ENCODE measurements at places on chromosomes 13 and 19. TPM values are rescaled to one million over a fixed set of nuclear protein-coding genes. Genes with fewer than 3 reads are reported as not detected.

GRCh38 chr19:7247155-7247554 lies 47.1 kb downstream of the INSR start:
- no peak for DNase-seq

GRCh38 chr19:1608359-1609102 lies 3.3 kb upstream of the UQCR11 start:
- DNase-seq = no peak

DNA sequence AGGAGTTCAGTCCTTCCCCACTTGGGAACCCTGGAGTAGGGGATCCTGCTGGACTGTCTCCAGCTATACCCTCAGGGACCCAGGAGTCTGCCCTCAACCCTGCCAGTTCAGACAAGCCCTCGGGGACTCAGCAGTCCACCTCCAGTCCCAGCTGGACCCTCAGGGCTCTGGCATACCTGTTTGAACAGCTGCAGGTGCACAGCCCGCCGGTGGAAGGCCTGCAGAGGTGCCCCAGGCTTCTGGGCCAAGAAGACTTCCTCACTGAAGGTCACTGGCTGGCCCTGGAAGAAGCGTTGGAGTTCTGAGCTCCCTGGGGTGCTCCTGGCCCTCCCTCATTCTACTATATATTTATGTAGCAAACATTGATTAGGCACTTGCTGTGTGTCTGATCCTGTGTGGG lies 8.6 kb downstream of the CRB3 start:
- no peak for DNase-seq

DNA sequence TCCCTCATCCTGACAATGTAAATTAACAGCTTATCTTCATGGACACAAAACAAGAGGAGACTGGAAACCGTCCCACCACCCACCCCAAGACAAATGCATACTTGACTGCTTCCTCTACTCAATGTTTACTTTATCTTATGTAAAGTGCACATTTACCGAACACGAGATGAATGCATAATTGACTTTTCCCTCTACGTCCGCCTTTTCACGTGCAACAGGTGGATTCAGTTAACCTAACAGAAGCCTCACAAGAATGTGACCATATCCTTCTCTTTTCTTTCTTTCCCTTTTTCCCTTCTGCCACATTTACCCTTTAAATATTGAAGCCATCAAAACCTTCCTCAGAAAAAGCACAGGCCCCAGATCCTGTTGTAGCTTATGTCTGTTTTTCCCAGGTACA lies 468.0 kb downstream of the UQCRFS1 start:
- no peak for DNase-seq

DNA sequence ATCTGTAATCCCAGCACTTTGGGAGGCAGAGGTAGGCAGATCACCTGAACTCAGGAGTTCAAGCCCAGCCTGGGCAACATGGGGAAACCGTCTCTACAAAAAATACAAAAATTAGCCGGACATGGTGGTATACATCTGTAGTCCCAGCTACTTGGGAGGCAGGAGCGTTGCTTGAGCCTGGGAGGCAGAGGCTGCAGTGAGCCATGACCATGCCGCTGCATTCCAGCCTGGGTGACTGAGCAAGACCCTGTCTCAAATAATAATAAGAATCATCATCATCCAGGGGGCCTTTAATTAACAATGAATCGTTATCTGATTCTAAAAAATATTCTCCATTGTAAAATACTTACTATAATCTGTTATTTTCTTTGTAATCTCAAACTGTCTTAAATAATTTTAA lies 283.4 kb downstream of the DACH1 start:
- DNase-seq = no peak

DNA sequence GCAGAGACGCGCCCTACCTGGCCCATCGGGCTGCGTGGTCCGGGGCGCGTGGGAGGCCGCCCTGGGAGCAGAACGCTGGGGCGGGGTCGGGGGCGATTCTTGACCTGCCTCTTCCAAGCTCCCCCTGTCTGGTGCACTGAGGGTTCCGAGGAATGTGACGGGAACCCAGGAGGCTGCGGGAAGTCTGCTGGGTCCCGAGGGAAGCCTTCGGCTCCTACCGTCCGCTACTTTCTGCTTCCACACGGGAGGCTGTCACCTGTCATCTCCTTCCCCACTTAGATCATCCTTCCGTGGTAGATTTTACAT lies 781 bp upstream of the SPRYD7 start:
- DNase-seq = no peak

GRCh38 chr13:72295153-72295552 lies 428.1 kb upstream of the DACH1 start:
- no peak for DNase-seq

DNA sequence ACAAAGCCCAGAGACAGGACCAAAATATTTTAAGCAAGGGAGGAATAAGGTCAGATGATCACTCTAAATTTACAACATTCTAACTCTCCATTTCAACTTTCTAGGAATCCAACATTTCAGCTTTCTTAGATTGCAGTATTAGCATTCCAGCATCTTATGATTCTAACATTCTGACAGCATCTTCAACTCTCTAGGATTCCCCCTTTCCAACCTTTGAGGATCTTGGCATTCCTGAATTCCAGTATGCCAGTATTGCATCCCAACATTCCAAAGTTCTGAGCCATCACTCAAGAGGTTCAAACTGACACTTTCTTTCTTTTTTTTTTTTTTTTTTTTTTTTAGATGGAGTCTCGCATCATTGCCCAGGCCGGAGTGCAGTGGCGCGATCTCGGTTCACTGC lies 13.8 kb downstream of the TGFB1 start:
- no peak for DNase-seq

DNA sequence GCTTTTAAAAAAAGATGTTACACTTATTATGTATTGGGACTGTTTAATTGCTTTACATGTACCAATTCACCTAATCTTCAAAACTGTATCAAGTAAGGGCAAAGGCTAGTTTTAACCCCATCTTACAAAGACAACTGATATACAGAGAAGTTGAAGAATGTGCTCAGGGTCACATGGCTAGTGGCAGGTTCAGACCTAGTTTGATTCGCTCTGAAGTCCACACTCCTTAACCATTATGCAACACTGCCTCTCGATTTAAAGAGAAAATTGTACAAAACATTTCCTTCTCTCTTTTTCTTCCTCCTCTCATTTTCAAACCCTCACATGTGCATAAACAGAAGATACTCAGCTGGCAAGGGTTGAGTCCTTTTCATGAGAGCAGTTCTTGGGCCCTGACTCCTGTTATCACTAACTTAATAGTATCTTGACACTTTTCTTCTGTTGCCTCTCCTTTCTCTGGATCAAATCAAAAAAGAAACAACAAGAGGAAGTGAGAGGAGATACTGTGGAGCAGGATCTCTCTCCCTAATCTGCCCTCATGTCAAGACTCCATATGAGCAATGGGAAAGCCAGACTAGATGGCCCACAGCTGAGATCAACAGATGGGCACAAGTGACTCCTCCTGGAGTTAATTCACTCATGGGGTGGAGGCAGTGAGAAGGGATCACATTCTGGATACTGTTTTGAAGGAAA lies 19.0 kb upstream of the N4BP2L1 start:
- no peak for DNase-seq

- DNase-seq = no peak
Measured at GRCh38 chr19:14979476-14980255, at the start of gene SLC1A6. Gene SLC1A6 (minus strand): TSS chr19:14979864. CDS start chr19:14972910, 6,954 bp downstream.

- DNase-seq = no peak
Measured at GRCh38 chr13:50993371-50993770, 83.8 kb downstream of the RNASEH2B start.

DNA sequence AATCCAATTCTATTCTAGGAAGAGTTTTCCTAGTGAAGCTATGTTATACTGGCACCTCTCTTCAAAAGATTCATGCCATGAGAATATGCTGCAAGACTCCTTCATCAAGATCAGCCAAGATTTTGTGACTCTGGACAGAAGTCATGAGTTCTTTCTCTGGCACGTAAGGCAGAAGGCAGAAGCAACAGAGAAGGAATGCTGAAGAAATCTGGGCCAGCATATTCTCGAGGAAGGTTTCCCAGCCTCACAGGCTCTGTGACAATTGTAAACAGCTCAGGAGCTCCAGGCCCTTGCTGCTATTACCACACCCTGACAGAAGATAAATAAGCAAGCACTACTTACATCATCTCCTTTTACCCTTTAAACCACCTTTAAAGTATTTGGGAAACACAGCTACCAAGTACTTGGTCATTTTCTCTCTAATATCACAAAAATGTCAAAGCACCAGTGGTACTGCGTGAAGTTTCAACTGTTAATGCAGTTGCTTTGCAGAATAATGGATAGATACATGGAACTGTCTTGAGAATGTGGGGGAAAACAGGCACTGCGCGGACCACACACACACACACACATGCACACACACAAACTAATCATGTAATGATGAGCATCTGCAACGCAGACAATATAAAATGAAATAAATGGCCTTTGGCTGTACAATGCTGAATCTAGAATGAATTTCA lies 55.4 kb downstream of the INTS6 start:
- peak; percentile 53 for DNase-seq

DNA sequence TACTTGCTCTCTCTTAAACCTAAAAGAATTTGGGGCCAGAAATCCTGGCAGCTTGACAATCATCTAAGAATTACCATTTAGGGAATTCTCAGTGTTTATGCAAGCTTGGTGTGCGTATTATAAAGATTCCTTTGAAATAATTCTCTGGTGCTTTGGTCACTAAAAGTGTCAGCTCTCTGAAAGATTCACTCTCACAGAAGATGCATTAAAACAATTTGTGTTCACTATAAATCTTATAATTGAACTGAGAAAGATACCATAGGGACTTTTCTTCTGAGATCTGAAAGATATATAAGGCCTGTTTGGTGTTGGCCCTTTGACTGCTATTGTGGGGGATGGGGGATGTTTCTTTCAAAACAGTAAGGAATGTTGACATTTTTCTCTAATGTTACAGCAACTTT lies 27.3 kb downstream of the EPSTI1 start:
- DNase-seq = no peak

DNA sequence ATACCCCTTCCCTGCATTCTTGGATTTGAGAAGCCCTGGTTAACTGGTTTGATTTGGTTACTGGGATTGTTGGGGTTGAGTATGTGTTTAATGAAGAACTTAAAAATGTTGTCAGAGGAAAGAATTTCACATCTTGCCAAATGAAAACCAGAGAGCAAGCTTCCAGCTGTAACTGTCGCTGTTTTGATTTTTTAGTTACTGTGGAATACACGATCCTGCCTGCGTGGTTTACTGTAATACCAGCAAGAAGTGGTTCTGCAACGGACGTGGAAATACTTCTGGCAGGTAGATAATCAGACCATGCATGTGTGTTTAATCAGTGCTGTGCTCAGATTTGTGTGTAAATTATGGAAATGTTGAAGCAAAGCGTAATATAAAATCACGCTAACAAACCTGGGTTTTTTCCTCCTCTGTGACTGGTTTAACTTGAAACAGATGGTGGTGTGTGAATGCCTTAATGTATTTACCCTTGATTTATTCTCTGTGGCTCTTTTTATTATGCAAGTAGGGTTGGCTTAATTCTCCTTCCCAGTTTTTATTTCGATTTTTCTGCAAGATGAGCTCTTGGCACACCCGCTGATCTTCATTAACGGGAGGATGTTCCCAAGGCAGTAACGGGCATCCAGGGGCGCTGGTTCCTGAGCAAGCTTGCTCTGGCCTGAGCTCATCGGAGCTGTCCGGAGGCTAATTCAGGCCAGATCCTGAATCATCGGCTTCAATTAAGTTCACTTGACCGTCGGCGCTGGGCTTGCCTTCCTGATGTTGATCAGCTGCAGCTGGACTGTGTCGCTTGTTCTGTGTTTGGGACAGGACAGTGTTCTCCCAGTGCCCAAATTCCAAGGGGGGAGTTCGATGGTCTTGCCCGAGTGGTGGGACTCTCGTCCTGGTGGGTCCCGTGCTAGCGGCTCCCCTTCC lies 16.0 kb downstream of the UPF1 start:
- no peak for DNase-seq

DNA sequence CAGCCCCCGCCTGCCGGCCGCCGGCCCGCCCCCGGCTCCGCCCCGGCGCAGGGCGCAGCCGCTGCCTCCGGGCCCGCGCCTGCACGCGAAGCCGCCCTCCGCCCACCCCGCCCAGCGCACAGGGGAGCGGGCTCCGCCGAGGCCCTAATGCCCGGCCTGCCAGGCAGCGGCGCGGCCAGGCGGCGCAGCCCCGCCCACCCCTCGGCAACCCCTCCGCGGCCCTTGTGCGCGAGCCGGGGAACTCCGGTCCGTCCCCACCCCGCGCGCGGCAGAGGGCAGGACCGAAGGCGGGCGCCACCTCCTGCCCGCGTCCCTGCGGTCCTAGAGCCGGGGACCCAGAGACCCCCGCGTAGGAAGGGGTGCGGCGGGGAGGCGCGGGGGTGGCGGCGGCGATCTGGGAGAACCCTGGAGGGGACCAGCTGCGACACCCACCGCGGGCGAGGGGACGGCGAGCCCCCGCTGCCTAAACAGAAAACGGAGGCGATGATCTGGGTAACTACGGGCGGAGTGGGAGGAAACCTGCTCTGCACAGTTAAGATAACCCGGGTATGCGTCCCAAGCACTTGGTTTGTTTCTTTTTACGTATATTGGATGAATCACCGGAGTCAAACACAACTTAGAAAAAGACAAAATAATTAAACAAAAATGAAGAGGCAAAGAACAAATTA lies 350 bp upstream of the USP12 start:
- DNase-seq = peak; percentile 65

DNA sequence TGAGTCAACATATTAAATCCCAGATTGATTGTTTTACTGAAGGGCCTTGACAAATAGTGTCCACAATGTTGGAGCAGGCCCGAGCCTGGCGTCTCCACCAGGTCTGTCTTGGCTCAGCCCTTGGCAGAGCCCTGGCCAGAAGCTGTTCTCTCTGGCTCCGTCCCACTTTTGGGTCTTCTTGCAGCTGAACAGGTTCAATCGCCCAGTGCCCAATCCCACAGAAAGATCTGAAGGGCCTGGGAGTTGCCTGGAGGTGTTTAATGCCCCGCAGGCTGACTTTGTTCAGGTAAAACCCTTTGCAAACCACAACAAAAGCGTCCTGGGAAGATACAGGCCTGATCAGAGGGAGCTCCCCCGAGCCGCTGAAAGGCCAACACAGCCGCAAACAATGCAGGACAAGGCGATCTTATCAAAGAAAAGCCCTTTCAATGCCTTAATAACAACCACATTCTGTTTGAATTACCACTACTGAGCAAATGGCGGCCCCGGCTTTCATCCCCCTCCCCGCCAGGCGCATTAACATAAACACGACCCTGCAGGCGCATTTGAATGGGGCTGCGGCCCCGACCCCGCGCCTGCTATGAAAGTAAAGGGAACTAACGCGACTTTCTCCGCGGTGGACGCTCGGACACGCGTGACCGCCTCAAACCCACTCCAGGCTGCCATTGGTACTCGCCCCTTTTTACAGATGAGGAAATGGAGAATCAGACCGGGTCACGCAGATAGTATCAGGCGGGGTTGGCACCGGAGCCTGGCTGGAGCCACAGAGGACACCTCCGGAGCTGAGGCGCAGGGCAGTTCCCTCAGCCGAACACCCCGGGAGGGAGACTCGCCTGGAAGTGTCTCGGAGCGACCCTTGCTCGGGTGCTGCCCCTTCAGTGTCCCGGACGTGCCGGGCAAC lies 3.1 kb downstream of the CDX2 start:
- DNase-seq = no peak

- no peak for DNase-seq
Measured at GRCh38 chr13:97851269-97851668, 102.2 kb upstream of the IPO5 start.

The GYS1 gene
- total RNA-seq = 31.9 TPM

The CNN2 gene
- 111 TPM for total RNA-seq

The DNAAF3 gene
- total RNA-seq = 7.0 TPM

The C13orf42 gene
- not detected for total RNA-seq

The DOCK9 gene
- total RNA-seq = 2.3 TPM

The MEIS3 gene
- total RNA-seq = 52.2 TPM

The IGFLR1 gene
- total RNA-seq = 31.2 TPM

The DCLK1 gene
- 0.97 TPM for total RNA-seq
